ENCODE measurements at places on chromosomes 6 and 20.
A peak's percentile ranks its signal among the peaks of the same experiment; 100 is the strongest.

DNA sequence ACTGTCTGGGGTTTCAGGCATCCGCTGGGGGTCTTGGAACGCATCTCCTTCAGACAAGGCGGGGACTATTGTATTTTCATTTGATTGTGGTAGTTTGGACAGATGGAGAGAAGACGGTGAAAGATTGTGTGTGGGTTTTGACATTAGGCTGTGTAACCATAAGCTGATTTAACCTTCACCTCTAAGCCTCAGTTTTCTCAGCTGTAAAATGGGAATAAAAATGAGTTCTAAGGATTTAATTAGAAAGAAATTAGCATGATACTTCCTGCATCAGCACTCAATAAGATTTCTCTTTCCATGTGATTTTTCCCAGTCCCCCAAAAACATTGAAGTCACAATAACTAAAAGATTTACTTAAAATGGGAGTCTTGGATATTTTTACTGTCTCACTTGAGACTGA lies 78.1 kb downstream of the CBFA2T2 start:
- DNase-seq = no peak

- no peak for DNase-seq
Observed at GRCh38 chr6:117498159-117498558, 15.7 kb downstream of the DCBLD1 start.

DNA sequence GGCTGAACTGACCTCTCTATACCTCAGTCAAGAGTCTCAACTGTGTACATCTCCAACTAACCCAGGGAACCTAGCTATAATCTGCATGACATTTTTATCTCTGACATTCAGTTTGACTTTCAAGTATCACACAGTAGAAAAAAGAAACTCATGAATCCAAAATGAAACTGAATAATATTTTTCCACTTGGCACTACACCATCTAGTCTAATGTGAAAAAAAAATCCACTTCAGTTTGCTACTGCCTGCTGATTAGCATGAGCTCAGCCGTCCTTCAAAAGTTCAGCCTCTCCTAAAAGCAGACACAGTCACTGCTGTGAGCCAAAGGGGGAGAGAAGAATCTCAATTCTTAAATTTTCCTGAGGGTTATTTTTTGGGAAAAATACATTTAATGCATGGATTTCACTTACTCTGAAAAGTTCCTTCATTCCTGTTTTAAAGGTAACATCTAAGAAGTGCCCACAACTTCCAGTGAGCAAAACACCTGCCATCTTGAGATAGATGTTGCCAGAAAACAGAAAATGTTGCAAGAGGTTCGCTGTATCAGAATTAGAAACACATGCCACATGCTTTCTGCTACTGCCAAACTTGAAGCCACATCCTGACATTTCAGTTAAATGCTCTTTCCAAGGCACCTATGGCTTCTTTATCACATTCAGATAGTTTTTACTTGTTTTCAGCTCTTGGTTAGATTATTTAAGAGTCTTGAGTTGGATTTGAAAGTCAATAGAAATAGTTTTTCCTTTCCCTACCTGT lies 95.4 kb downstream of the MKKS start:
- no peak for DNase-seq

GRCh38 chr6:140018588-140018987 lies 644.1 kb upstream of the CITED2 start:
- no peak for DNase-seq

- no peak for DNase-seq
Observed at GRCh38 chr6:125754566-125754965, 5.1 kb downstream of the HEY2 start.

DNA sequence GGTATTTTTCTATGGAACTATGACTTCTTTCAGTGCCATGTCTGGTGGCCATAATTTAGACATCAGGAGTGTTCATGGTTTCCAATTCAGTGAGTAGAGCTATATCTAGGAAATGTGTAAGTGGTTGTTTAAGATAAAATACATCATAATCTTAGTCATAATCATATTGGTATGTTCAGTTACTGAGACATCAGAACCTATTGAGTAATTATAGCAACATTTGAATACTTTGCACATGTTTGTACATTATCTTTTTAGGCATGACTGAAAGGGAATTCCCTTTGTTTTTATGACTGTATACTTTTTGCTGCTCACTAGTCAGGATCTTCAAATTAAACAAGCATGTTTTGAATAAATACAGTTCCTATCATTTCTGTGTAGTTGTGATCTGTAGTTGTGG lies 64.0 kb downstream of the STXBP5 start:
- DNase-seq = no peak

DNA sequence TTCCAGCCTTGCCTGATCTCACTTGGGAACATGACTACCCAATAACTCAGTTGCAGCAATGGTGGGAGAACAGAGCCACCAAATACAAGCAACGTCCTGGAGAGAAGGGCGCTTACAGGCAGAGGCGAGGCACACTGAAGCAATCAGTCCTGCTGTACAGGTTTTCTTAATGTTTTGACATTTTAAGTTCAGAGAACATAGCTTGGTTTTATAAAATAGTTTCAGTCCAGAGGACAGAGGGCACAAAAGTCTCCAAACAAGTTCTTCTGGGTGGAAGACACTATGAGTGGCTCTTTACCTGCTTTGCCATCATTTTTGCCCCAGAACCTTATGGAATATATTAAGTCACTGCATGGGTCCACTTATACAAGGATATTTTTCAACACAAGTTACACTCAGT lies 103.4 kb upstream of the KCNG1 start:
- DNase-seq = no peak

DNA sequence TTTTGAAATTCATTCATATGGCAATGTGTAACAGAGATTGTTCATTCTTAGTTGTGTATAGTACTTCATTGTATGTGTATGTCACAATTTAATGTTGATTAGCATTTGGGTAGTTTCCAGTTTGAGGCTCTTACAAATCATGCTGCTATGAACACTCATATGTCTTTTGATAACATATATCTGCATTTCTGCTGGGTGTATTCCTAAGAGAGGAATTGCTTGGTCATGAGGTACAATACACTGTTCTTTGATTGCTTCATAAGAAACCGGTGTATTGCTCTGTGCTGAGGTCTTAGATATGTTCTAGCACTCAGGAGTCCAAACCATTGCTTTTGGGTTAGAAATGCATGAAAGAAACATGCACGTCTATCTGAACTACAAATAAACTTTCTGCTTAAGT lies 492.9 kb upstream of the JAG1 start:
- DNase-seq = no peak

DNA sequence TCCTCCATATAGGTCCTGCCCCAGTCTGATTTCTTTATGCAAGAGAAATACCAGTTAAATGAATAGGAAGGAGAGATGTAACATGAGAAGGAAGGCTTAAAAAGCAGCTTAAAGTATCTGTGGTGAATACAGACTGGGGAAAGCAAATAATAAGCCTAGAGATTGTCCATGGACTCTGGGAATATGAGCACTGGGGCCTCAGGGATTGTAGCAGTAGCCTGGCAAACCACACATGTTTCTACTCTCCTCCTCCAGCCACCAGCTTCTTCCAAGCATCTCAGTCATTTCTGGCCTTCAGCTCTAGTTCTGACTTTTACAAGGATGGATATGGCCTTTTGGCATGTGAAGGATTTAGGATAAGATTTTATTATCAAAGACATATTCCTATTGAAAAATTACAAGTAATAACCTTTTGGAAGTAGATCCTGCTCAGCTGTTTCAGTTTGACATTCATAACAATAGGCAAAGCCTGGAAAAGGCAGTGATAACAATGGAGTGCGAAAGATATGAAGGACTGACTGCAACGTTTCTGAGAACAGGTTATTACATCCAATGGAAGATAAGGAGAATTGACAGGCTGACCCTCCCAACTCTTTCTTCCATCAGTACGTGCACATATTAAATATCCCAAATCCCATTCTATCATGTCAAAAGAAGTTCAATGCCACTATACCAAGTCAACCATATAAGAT lies 41.6 kb downstream of the CYP39A1 start:
- no peak for DNase-seq

DNA sequence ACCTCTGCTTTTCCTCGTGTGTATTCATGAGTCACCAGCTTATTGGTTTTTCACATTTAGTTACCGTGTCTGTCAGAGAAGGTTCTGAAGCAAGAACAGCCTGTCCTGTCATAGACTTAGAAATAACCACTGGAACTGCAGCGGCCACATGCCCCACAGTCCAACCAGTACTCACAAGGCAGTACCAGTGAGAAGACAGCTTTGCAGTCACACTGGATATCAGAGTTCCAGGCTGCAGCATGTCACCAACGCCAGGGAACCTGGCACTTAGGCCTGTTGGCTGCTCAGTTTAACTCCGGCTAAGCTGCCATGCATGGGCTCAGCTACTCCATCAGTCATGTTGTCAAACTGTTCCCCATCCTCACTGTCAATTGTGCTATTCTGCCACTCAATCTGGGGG lies 40.1 kb downstream of the ADNP start:
- DNase-seq = no peak

GRCh38 chr6:149273318-149273717 lies 44.2 kb upstream of the TAB2 start:
- no peak for DNase-seq

- no peak for DNase-seq
Observed at GRCh38 chr20:48625136-48625900, 202.5 kb downstream of the PREX1 start.

DNA sequence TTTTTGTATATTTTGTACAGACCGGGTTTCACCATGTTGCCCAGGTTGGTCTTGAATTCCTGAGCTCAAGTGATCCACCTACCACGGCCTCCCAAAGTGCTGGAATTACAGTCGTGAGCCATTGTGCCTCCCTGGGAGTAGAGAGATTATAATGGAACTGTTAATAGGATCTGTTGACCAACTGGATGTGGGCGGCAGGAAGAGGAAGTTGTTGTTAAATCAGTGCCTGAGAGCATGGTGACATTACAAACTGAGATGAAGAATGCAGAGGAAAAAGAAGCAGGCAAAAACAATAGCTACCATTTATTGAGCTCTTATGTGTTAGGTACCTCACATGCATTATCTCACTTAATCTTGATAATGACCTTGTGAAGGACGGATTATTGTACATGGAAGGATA lies 9.2 kb upstream of the L3MBTL3 start:
- DNase-seq = no peak

- no peak for DNase-seq
Observed at GRCh38 chr20:59131551-59132285, 31.9 kb upstream of the ZNF831 start.

DNA sequence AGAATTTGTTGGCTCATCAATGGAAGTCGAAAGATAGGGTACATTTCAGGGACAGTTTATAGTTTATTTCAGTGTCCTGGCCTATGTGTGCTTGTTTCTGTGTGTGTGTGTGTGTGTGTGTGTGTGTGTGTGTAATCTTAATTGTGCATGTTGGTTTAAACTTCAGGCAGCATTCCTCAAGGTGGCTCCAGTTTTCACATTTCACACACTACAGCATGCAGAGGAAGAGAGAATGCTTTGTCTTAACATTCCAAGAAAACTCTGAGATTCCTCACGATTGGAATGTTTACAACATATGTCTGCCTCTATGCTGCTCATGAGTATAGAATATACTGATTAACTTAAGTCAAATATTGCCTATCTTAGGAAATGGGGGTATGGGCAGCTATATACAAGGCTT lies 332.6 kb upstream of the EPHA7 start:
- DNase-seq = no peak

DNA sequence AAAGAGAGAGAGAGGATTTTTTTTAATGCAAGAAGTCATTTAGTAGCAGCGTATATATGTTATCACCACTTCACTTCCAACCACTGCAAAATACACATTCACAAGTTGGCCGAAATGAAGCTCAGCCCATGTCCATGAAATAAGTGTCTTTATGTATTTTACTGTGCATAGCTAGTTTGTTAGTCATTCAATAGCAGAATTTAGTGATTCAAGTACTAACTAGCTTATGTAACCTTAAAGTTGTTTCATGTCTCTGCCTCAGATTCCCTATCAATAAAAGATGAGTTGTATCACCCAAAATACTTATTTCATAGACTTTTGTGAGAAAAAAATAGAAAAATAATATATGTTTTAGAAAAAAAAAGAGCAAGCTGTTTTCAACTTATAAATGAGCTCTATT lies 153.7 kb upstream of the PRDM1 start:
- no peak for DNase-seq

- DNase-seq = no peak
Observed at GRCh38 chr6:44034391-44034861, 92.8 kb downstream of the MRPL14 start.

GRCh38 chr20:62837790-62838127 lies 20.9 kb downstream of the COL9A3 start:
- DNase-seq = no peak

DNA sequence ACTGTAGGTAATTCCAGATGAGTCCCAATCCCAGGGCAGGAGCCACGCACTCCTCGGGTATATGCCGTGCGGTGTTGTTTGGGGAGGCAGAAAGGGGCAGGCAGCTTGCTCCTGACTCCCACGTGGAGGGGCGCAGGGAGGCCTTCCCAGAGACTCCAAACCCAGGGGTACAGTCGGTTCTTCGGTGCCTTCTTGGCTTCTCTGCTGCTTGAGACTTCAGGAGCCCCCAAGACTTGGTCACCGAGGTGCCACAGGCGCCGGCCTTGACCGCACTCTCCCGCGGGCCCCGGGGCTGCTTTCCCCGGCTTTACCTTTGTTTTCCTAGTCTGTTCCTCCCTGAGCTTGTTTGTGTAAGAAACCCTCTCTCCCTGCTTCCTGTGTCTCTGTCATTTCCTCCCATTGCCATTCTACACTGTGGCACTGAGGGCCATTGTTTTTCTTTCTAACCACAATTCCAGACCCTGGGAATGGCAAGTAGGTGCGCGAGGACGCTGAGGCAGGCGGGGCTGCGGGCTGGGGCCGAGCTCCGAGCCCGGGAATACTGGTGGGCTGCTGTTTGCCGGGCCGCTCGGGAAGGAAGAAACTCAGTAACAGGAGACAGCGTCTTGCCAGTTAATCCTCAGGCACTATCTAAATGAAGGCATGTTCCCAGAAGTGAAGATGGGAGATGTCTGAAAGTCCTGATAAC lies 215.6 kb upstream of the HEY2 start:
- DNase-seq = peak; percentile 63

- no peak for DNase-seq
Observed at GRCh38 chr6:139198529-139199288, 63.8 kb downstream of the HECA start.

DNA sequence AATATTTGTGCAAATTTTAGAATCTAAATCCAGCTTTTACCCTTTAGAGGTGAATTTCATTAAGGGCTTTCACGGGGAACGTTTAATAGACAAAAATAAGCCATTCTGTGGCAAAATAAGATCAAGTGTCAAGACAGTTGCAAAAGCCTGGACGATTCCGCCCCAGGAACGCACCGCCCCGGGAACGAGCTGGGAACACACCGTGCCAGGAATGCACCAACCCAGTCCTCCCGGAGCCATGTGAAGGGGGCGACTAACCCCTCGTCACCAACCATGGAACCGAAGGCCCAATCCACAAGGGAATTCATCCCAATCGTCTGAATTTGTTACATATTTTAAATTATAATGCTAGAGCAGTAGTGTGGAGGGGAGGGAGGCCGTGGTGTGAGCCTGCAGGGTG lies 20.8 kb upstream of the TCFL5 start:
- no peak for DNase-seq

GRCh38 chr20:25867776-25868649 lies 171.4 kb upstream of the ZNF337 start:
- peak; percentile 48 for DNase-seq
